Esophagus muscularis mucosa (tissue), 4 donors: ENCODE measurements at places on chromosomes 1 and 21. TPM values are rescaled to one million over a fixed set of nuclear protein-coding genes. Genes with fewer than 3 reads are reported as not detected.

DNA sequence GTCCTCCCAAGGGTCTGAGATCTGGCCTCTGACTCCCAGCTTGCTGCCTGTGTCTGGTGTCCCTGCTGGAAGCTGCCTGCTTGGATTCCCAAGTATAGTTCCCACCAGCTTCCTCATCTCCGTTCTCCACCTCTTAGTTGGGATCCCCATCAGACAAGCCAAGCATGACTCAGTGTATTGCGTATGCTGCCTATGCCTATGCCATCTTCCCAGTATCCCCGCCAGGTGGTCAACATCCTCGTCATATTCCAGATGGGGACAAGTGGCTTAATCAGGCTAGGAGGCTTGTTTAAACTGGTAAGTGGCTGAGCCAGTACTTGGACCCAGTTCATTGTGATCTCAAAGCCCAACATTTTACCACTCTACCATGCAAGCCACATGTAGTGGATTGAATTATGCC lies 204.4 kb downstream of the GRIK3 start:
- H3K4me1 ChIP-seq = no peaks in the 10 kb centered on the region
- no peak overlapping the region for H3K4me3 ChIP-seq
- DNase-seq = no peak
- no peak overlapping the region for H3K27ac ChIP-seq
- H3K27me3 ChIP-seq = peaks cover 50% of the 10 kb centered on the region

GRCh38 chr1:194103101-194103500 lies 916.7 kb upstream of the B3GALT2 start:
- H3K27ac ChIP-seq = no peak overlapping the region
- H3K4me1 ChIP-seq = no peaks in the 10 kb centered on the region
- no peaks in the 10 kb centered on the region for H3K27me3 ChIP-seq
- no peak for DNase-seq
- no peaks in the 10 kb centered on the region for H3K36me3 ChIP-seq

- no peaks in the 10 kb centered on the region for H3K36me3 ChIP-seq
- H3K27me3 ChIP-seq = peaks cover 42% of the 10 kb centered on the region
- H3K4me3 ChIP-seq = peak overlapping the region; percentile 50
- no peak for DNase-seq
- peaks cover 49% of the 10 kb centered on the region for H3K4me1 ChIP-seq
Observed at GRCh38 chr1:34166191-34166624, 1.2 kb upstream of the CSMD2 start.

- no peaks in the 10 kb centered on the region for H3K4me1 ChIP-seq
- H3K27ac ChIP-seq = no peak overlapping the region
- no peaks in the 10 kb centered on the region for H3K27me3 ChIP-seq
- H3K36me3 ChIP-seq = no peaks in the 10 kb centered on the region
Observed at GRCh38 chr1:232077809-232078208, 451.2 kb downstream of the DISC1 start.

GRCh38 chr1:169733924-169734323 lies at the start of gene SELE:
Gene SELE (minus strand): TSS chr1:169734079. CDS start chr1:169733612, 467 bp downstream.
- H3K27me3 ChIP-seq = no peaks in the 10 kb centered on the region
- no peaks in the 10 kb centered on the region for H3K4me1 ChIP-seq
- H3K36me3 ChIP-seq = no peaks in the 10 kb centered on the region
- H3K4me3 ChIP-seq = no peak within 1 kb of the TSS
- H3K27ac ChIP-seq = no peak within 1 kb of the TSS

- H3K27ac ChIP-seq = peak overlapping the region; percentile 95
- DNase-seq = peak; percentile 94
- H3K27me3 ChIP-seq = no peaks in the 10 kb centered on the region
- peak overlapping the region; percentile 76 for H3K4me3 ChIP-seq
- no peaks in the 10 kb centered on the region for H3K36me3 ChIP-seq
Observed at GRCh38 chr1:216600730-216601609, 122.3 kb downstream of the ESRRG start.

- no peak overlapping the region for H3K4me3 ChIP-seq
- no peaks in the 10 kb centered on the region for H3K4me1 ChIP-seq
- peaks cover 5% of the 10 kb centered on the region for H3K36me3 ChIP-seq
- H3K27me3 ChIP-seq = no peaks in the 10 kb centered on the region
- no peak overlapping the region for H3K27ac ChIP-seq
Observed at GRCh38 chr1:23276531-23276930, 59.2 kb upstream of the HTR1D start.

DNA sequence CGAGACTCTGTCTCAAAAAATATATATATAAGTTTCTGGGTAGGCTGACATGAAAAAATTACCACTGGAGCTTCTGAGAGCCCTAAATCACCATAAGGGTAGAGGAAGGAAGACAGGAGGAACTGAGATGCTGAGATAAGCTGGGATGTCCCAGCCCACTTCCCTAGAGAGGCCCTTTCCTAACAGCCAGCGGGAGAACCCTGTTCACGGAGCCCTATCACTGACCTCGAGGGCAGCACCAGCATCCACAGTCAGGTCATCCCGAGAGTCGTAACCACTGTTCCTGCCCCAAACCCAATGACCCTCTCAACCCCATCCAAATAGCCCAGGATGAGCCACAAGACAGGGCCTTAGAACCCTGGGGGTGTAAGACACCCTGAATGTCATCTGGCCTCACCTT lies 77.5 kb downstream of the CD34 start:
- peak overlapping the region; percentile 59 for H3K27ac ChIP-seq
- no peaks in the 10 kb centered on the region for H3K27me3 ChIP-seq
- peaks cover 98% of the 10 kb centered on the region for H3K4me1 ChIP-seq
- H3K36me3 ChIP-seq = no peaks in the 10 kb centered on the region
- H3K4me3 ChIP-seq = no peak overlapping the region

The CD1D gene
- total RNA-seq = 0.83 TPM
